ENCODE measurements at places on chromosomes 4 and X. TPM values are rescaled to one million over a fixed set of nuclear protein-coding genes. Genes with fewer than 3 reads are reported as not detected.

GRCh38 chrX:79110731-79111130, 33.8 kb upstream of the GPR174 start:
- no peak for DNase-seq

DNA sequence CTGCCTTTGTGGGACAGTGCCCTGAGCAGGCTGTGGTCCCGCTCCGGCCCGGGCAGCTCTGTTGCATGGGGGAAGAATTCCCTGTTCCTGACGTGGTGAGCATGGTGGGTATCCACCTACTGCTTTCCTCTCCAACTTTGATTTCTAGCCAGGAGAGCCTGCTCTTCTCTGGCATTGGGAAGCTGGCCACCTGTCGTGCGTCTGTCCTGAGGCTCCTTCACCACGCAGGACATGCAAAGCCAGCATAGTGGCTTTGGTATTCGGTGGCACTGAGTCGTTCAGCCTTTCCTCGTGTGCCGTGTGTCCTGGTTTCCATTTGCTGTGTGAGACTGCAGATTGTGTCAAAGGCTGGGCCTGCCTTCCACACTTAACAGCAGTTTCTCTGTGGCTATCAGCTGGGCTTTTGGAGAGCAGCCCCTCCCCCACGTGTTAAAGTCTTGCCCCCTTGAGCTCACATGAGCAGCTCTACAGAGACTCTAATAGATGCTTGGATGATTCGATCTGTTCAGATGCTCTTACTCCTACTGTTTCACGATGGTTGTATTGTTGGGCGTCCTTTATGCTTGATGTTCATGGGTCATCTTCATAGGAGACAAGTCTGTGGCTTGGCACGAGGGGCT, 46.3 kb upstream of the CLCN4 start:
- peak; percentile 44 for DNase-seq

DNA sequence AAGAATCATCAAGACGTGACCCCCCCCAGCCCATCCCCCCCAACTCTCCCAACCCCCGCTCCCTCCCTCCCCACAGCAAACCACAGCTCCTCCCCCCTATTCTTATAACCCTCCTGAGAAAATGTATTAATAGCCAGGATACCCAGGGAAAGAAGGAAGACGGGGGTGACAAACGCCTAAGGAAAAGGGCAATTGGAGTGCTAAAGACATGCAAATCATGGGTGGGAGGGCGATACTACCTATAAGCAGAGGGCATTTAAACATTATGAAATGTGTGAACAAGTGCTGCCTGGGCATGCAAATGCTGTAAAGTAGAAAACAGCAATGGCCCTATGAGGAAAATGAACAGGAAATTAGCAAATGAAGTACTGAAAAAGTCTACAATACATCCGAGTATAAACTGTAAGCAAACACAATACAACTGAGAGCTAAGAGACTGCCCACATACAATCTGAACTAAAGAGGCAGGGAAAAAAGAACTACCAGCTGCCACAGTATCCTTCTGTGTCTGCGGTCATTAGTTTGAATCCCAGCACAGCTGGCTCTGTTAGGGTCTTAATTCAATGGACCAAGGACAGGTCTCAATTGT, 2.4 kb downstream of the CXXC4 start:
- DNase-seq: no peak

DNA sequence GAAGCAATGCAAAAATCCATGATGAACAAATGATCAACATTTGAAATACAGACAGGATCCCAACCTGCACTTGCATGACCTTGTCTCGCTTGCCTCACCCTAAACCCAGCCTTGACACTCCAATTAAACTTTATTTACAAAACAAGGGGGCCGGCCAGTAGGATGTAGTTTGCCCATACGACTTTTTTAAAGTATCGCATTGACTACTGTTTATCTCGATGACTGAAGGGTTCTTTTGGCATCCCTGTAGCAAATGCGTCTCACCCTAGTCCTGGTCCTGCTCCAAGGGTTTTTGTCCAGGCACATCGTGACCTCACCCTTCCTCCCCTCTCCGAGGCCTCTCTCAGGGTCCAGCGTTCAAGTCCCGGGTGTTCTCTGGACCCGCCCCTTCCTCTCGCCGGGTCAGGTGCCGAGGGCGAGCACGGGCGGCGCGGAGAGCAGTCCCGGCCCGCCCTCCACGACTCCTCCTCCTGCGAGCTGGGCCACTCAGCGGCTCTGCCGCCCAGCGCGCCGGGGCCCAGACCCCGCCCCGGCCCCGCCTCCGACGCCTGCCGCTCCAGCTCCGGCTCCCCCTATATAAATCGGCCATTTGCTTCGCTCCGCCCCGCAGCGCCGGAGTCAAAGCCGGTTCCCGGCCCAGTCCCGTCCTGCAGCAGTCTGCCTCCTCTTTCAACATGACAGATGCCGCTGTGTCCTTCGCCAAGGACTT, at the start of gene SLC25A5:
TSS of gene SLC25A5 (plus strand) at position 603 of the 709 bp plus-strand sequence. CDS start at position 675, 72 bp downstream.
- DNase-seq: peak; percentile 89

DNA sequence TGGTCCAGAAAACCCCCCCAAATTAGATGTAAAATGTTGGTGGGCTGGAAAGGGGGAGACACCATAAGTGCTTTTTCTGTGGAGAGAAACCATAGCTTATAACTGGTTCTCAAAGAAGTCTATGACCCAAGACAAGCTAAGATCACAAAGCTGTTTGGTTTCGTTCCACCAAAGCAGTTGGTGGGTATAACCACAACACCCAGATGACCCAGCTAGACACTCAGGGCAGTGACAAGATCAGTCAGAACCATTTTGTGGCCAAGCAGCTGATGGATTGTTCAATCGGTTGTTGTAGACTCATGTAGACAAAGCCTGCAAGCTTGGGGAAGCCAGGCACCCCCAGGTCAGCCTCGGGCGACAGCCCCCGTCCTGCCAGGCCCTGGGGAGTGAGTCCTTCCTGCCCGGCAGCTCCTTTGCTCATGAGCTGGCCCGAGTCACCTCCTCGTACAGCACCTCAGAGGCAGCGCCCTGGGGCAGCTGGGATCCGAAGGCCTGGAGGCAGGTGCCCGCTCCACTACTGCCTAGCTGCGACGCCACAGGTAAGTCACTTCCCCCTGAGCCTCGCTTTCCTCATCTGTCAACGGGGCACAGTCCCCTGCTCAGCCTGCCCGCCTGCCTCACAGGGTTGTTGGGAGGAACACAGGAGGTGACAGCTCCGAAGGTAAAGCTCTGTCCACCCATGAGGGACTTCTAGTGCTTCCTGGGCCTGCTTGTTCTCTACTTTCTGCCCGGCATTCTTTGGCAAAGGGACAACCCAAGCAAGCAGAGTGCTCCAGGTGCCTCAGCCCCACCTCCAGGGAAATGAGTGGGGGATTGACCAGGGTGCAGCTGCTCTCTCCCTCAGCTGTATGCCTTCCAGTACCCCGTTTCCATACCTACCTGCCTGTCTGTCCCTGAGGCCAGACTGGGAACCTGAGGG, 65.2 kb upstream of the MTM1 start:
- peak; percentile 52 for DNase-seq

DNA sequence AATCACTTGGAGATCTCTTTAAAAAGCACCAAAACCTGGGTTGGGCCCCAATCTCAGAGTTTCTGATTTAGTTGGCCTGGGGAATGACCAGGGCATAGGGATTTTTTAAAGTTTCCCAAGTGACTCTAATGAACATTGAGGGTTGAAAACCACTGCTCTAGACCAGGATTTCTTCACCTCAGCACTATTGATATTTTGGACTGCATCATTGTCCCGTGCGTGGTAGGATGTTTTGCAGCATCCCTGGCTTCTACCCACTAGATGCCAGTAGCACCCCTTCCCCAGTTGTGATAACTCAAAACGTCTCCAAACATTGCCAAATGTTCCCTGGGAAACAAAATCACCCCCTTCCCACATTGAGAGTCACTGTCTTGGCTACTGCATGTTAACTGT, 61.8 kb downstream of the ATXN3L start:
- no peak for DNase-seq

GRCh38 chr4:120918788-120919187, 3.7 kb downstream of the PRDM5 start:
- DNase-seq: no peak

- DNase-seq: no peak
Observed at GRCh38 chr4:141195095-141195707, 25.5 kb upstream of the ZNF330 start.

GRCh38 chrX:84322083-84322827, 134.3 kb upstream of the RPS6KA6 start:
- DNase-seq: no peak

DNA sequence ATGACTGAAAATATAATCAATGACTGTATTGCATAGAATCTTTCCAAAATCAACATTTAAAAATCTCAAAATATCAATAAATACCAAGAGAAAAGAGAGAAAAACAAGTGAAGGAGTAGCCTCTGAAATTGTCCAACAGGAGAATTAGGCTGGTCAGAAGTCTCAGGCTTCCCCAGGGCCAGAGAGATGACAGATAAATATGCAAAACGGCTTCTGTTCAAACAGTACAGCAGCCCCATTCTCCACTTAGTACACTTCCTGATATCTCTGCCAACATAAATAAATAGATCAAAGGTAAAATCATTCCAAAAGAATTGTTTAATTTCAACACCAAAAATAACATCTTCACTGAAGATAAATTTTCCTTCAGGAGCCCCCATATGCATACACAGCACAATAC, 204.7 kb upstream of the GABRA2 start:
- DNase-seq: no peak

- peak; percentile 21 for DNase-seq
Observed at GRCh38 chr4:8319731-8320385, 50.3 kb downstream of the HTRA3 start.

DNA sequence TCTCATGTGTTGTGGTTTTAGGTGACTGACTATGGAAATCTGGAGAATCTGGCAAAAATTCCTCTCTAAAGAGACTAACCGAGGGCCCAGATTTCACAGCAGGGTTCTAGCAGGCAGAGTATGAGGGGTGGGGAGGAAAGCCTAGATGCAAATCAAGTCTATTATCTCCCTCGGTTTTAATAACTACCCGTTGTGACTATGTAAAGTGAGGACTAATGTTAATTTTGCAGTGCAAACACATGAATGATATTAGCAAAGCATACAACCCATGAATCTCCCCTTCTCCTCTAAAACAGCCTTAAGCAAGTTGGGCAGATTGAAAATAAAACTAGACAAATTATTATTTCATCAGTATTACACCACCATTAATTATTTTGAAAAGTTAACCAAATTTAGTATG, 131.4 kb downstream of the SLITRK2 start:
- DNase-seq: no peak

- DNase-seq: no peak
Observed at GRCh38 chrX:134569306-134569705, 89.0 kb downstream of the PLAC1 start.

DNA sequence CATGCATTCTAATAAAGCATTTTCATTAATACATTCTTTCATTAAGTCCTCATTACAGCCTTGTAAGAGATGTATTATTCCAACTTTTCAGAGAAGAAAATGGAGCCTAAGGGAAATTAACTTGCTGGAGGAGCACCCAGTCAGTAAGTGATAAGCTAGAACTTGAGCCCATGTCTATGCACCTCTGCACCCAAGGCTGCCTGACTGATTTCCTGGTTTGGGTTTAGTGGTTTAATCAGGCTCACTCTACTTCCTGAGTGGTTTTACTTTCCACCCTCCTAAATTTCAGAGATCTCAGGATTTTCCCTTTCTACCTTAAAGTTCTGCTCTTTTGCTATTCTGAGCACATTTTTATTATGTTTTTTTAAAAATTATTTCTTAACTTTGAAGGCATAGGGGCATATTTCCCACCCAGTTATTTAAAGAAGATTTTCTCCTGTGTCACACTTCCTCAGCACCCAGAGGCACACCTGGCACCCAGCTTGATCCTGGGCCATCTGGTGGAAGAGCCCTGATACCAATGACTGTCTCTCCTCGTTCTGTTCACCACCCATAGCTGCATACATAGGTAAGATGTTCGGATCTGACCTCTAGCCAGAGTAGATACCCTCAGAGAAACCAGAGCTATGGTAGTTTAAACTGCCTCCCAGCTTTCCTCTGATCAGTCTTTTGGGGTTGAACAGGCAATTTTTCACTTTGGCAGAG, 10.4 kb downstream of the CORIN start:
- DNase-seq: no peak

DNA sequence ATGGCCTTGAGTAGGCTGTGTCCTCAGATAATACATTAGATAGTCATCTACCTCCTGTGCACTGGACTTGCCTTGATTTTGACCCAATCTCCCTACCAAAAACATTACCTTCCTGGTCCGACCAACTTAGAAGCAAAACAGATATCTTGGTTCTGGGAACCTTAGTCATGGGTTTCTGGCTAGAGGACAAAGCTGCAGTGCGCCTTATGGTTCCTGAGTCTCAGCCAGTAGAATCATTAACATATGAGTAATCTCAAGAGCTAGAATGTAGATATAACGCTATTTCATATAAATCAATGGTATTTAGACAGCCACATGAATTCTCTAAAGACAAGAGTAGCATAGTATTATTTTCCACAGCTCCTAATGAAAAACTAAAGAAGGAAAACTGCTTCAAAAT, 83.1 kb downstream of the GRIA3 start:
- no peak for DNase-seq

GRCh38 chr4:52641854-52642563, 17.1 kb downstream of the USP46 start:
- no peak for DNase-seq

- DNase-seq: no peak
Observed at GRCh38 chrX:120857240-120857639, 18.4 kb downstream of the CT47B1 start.

DNA sequence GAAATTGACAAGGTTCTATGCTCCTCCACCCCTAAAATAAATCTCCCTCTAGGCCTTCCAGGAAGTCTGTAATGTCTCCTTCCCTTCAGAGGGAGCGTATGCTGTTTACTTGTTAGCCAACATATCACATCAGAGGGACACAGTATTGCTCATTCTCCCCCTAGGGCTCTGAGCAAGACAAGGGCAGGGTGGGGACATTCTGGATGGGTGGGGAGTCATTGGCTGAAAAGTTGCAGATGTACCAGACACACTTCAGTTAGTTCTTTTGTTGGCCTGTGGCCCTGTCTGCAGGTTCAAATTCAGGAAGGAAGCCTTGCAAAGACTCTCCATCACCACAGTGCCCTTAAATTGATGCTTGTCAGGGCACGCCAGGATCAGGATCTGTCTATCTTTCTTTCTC, 106.3 kb upstream of the TEX13D start:
- peak; percentile 43 for DNase-seq

DNA sequence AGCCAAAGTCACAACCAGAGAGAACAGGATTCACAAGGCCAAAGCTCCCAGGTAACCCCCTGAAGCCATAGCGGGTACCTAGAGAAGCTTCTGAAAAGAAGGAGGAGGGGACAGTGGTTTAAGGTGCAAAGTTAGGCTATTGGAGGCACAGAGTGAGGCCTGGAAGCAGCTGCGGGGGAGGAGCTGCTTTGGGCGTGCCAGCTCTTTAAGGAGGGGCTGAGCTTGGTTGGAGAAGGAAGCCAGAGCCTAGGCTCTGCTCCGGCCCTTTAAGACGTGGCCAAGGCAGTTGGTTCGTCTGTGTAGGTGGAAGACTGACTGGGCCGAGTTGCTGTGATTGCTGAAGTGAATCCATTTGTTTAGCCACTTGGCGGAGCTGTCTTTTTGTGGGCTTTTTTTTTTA, 1.5 kb downstream of the KLF8 start:
- DNase-seq: peak; percentile 37

UGT2B7 gene
- not detected for total RNA-seq

CD40LG gene
- total RNA-seq: 5.9 TPM

SLC16A2 gene
- not detected for total RNA-seq

REPS2 gene
- total RNA-seq: not detected

CTAG1A gene
- total RNA-seq: not detected

VEGFC gene
- not detected for total RNA-seq
